Hepatic stellate cell (primary cell): ENCODE measurements at places on chromosomes 4 and X.

- DNase-seq, result peak; percentile 2
These were observed 209.3 kb downstream of the GPC3 start for GRCh38 chrX:133776072-133776471.

DNA sequence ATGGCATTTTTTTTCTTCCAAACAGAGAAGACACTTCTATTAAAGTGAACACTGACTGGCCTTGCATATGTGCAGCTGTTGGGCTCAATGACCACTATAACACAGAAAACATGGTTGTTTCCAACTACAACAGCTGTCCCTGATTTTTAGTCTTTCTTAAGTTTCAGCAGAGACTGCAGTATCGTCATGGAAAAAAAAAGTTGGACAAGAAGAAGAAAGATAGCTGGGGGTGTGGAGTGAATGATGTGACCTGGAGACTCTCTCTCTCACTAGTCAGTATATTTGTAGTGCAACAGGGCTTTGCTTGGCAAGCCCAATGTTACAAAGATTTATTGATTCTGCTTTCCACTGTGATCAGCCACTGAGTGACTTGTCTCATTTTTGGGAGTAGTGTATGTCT lies 29.5 kb upstream of the C4orf54 start:
- no peak for DNase-seq

DNA sequence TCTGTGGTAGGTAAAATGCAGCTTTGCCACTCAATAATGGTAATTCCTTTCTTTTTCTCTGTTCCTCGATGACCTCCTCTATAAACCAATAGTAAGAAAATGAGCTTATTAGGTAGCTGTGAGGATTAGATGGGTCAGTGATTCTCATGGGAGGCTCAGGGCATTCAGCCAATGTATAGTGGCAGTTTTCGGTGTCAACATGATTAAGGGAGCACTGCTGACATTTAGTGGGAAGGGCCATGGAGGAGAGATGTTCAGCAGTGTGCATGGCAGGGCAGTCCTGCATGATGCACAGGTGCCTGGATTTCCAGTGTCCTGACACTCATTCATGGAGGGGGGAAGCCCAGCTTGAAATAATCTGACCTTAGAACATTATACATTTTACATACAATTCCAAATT lies 232.8 kb downstream of the PDGFC start:
- no peak for DNase-seq

- no peak for DNase-seq
These were observed 168.2 kb downstream of the ZNF518B start for GRCh38 chr4:10288830-10289537.

GRCh38 chr4:83121246-83121645 lies 6.7 kb upstream of the PLAC8 start:
- no peak for DNase-seq

DNA sequence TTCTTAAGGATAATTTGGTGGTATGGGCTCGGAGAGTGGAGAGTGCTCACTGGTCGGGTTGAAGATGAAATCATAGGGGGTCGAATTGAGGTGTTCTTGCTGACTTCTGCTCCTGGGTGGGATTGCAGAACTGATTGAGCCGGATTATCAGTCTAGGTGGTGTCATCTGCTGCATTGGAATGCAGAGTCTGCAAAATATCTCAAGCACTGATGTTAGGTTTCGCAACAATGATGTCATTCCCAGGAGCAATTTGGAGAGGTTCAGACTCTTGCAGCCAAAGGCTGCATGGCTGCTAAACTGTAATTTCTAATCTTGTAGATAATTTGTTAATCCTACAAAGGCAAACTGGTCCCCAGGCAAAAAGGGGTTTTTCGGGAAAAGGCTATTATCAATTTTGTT lies 67.7 kb downstream of the RHOH start:
- no peak for DNase-seq

DNA sequence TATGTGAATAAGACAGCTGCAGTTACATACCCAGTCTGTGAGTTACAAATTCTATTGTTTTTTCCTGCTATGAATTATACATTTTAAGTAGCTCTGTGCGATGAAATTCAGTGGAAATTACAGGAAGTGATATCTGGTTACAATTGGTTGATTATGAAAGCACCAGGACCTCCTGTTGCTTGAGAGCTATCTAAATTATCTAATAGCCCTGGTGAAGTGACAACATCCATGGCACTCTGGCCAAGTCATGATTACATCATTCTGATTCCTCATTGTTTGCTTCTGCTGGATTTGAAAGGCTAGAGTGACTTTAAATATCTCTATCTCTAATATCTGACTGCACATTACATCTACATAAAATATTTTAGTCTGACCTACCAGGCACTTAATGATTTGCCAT lies 515.0 kb downstream of the CFAP47 start:
- DNase-seq, result no peak

GRCh38 chr4:8830056-8830455 lies 41.6 kb downstream of the HMX1 start:
- DNase-seq, result no peak

- DNase-seq, result peak; percentile 42
These were observed 33.6 kb upstream of the NOCT start for GRCh38 chr4:138981930-138982390.
